ENCODE measurements at places on chromosomes 5 and 9. TPM values are rescaled to one million over a fixed set of nuclear protein-coding genes. Genes with fewer than 3 reads are reported as not detected.

- no peaks in the 10 kb centered on the region for H3K36me3 ChIP-seq
- no peak overlapping the region for H3K4me3 ChIP-seq
- H3K27ac ChIP-seq = no peak overlapping the region
- DNase-seq = no peak
- H3K27me3 ChIP-seq = no peaks in the 10 kb centered on the region
Measured at GRCh38 chr5:129977810-129978209, 73.5 kb downstream of the CHSY3 start.

Gene LCN2
- not detected for total RNA-seq

- H3K36me3 ChIP-seq = no peaks in the 10 kb centered on the region
- no peak for DNase-seq
- H3K4me3 ChIP-seq = no peak overlapping the region
- no peaks in the 10 kb centered on the region for H3K27me3 ChIP-seq
- H3K27ac ChIP-seq = no peak overlapping the region
Measured at GRCh38 chr5:111774525-111774924, 17.5 kb upstream of the NREP start.

Gene ASS1
- 5.8 TPM for total RNA-seq

Gene GNPDA1
- 17.7 TPM for total RNA-seq

Gene CD14
- 198 TPM for total RNA-seq

GRCh38 chr9:124718928-124719327 is 52.2 kb downstream of the NR6A1 start:
- no peak for DNase-seq
- H3K27me3 ChIP-seq = no peaks in the 10 kb centered on the region
- no peaks in the 10 kb centered on the region for H3K4me1 ChIP-seq
- H3K27ac ChIP-seq = no peak overlapping the region
- no peaks in the 10 kb centered on the region for H3K36me3 ChIP-seq
- H3K4me3 ChIP-seq = no peak overlapping the region

DNA sequence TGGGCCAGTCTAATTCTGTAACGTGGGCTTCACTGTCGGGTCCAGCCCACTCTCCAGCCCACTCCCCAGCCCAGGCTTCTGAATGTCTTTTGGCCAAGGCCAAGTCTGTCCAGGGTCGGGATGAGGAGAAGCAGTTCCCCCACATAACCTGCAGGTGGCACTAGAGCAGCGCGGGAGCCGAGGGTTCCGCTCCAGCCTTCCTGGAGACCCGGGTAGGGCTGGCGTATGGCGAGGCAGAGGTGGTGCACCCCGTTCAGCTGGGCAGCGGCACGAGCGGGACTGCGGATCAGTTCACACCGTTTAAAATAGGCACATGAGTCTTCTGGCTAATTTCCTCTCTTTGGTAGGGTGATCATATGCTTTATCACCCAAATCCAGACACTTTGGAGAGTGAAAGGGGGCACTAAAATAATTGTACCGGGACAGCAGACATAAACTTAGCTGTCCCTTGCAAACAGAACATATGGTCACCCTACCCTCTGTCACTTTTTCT is 185.9 kb downstream of the MSX2 start:
- DNase-seq = peak; percentile 30
- H3K27me3 ChIP-seq = no peaks in the 10 kb centered on the region
- no peak overlapping the region for H3K27ac ChIP-seq
- no peaks in the 10 kb centered on the region for H3K36me3 ChIP-seq
- H3K4me1 ChIP-seq = no peaks in the 10 kb centered on the region
- H3K4me3 ChIP-seq = no peak overlapping the region

Gene SREK1IP1
- total RNA-seq = 11.7 TPM

DNA sequence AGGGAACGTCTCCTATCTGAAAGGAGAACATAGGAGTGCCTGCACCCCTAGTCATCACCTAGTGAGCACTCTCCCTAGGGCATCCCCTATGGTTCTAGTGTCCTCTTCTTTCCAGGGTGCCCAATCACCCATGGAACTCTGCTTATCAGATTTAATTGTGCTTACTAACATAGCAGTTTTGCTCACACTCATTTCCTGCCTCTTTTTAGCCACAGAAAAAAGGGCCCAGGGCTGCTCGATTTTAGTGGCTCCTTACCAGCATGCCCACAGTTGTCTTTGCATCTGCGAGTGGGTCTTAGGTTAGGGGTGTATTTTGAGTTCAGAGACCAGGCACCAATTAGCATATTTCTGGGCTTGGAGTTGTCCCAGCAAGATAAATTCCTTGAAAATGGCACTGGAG is 1110.2 kb downstream of the TAF11L14 start:
- no peaks in the 10 kb centered on the region for H3K36me3 ChIP-seq
- peaks cover 32% of the 10 kb centered on the region for H3K4me1 ChIP-seq
- no peaks in the 10 kb centered on the region for H3K27me3 ChIP-seq
- no peak for DNase-seq

- no peak for DNase-seq
- no peak overlapping the region for H3K4me3 ChIP-seq
- H3K27ac ChIP-seq = no peak overlapping the region
- no peaks in the 10 kb centered on the region for H3K27me3 ChIP-seq
- no peaks in the 10 kb centered on the region for H3K4me1 ChIP-seq
Measured at GRCh38 chr9:93261281-93261680, 77.3 kb downstream of the WNK2 start.

GRCh38 chr9:489198-490197 is 274.8 kb downstream of the DOCK8 start:
- H3K27me3 ChIP-seq = no peaks in the 10 kb centered on the region
- no peak for DNase-seq
- no peak overlapping the region for H3K27ac ChIP-seq
- H3K4me3 ChIP-seq = no peak overlapping the region
- no peaks in the 10 kb centered on the region for H3K4me1 ChIP-seq
- no peaks in the 10 kb centered on the region for H3K36me3 ChIP-seq

Gene SPINK4
- not detected for total RNA-seq

- H3K27me3 ChIP-seq = no peaks in the 10 kb centered on the region
- no peak for DNase-seq
- H3K36me3 ChIP-seq = no peaks in the 10 kb centered on the region
- no peak overlapping the region for H3K4me3 ChIP-seq
Measured at GRCh38 chr9:70588381-70588780, 173.9 kb upstream of the KLF9 start.

Gene COX7C
- total RNA-seq = 393 TPM

DNA sequence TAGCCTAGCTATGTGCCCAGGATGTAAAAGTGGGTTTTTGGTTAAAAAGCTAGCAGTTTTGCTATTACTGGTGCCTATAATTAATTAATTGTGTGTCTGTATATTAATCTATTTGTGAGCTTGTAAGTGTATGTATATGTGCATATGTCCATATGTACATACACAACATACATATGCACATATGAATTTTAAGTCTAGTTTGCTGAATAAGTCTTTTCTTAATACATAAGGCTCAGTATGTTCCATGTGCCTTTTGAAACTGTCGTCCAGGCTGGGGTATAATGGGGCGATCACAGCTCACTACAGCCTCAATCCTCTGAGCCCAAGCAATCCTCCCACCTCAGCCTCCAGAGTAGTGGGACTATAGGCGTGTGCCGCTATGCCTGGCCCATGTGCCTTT is 10.1 kb downstream of the SH3GL2 start:
- DNase-seq = no peak
- H3K4me3 ChIP-seq = no peak overlapping the region
- no peaks in the 10 kb centered on the region for H3K27me3 ChIP-seq
- H3K27ac ChIP-seq = no peak overlapping the region
- H3K36me3 ChIP-seq = no peaks in the 10 kb centered on the region

Gene PIGO
- 27.1 TPM for total RNA-seq

DNA sequence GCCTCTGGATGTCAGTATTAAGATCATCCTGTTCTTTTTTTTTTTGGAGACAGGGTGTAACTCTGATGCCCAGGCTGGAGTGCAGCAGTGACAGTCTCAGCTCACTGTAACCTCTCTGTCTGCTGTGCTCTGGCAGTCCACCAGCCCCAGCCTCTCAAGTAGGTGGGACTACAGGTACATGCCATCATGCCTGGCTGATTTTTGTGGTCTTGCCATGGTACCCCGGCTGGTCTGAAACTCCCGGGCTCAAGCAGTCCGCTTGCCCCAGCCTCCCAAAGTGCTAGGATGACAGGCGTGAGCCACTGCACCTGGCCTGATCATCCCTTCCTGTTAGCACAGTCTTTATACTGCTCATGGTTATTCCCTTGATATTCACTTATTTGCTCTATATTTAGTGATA is 3.5 kb downstream of the KDM4C start:
- no peak for DNase-seq
- H3K4me3 ChIP-seq = no peak overlapping the region
- peaks cover 9% of the 10 kb centered on the region for H3K36me3 ChIP-seq
- H3K4me1 ChIP-seq = peaks cover 23% of the 10 kb centered on the region

DNA sequence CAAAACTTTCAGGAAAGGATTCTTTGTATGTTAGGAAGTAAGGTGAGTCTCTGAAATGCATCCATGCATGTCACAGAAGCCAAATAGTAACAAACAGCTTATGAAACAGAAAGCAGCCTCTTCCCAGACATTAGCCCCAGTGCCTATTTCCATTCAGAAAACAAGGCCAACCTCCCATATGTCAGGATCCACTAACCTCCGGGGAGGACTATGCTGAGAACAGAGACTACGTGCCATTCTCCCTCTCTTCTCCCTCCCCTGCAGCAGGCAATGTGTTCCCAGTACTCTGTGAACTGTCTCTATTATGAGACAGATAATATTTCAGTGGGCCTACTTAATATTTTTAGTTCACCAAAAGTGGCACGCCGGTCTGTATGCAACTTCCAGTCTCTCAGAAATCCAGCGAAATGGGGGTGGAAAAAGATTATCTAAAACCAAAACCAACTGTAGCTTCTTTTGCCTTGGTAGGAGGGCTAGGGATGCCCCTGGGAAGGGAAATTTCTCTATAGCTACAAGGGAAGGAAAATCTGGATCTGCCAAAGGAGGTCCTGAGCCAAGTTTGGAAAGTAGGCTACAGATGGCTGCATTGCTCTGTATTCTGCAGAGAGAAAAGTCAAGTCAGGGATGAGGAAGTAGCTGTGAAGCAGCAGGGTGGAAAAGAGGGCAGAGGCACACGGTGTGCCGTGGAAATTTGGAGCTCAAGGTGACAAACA is 42.0 kb downstream of the VLDLR start:
- H3K36me3 ChIP-seq = no peaks in the 10 kb centered on the region
- H3K4me1 ChIP-seq = no peaks in the 10 kb centered on the region
- no peak overlapping the region for H3K4me3 ChIP-seq

- no peaks in the 10 kb centered on the region for H3K36me3 ChIP-seq
- no peak overlapping the region for H3K27ac ChIP-seq
- no peaks in the 10 kb centered on the region for H3K27me3 ChIP-seq
- H3K4me1 ChIP-seq = peaks cover 10% of the 10 kb centered on the region
- no peak for DNase-seq
- no peak overlapping the region for H3K4me3 ChIP-seq
Measured at GRCh38 chr5:10490927-10491672, 49.4 kb downstream of the ROPN1L start.

DNA sequence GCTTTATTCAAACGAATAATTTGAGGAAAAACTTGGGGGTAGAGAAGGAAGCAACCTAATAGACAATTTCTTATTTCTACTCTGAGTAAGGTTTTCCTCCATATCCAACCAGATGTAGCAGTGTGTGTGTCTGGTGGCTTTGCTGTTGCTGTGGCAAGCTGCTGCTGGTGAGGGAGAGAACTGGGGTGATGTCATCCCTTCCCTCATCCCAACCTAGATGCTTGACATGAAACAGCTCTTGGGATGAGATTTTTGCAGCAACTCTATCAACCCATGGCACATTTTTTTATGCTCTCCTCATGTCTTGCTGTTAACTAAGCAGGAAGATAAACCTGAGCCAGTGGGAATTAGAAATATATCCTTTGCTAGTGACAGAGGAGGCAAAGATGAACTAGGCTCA is 135.8 kb downstream of the PCSK1 start:
- no peak overlapping the region for H3K4me3 ChIP-seq
- no peaks in the 10 kb centered on the region for H3K27me3 ChIP-seq
- H3K27ac ChIP-seq = no peak overlapping the region
- no peaks in the 10 kb centered on the region for H3K4me1 ChIP-seq

DNA sequence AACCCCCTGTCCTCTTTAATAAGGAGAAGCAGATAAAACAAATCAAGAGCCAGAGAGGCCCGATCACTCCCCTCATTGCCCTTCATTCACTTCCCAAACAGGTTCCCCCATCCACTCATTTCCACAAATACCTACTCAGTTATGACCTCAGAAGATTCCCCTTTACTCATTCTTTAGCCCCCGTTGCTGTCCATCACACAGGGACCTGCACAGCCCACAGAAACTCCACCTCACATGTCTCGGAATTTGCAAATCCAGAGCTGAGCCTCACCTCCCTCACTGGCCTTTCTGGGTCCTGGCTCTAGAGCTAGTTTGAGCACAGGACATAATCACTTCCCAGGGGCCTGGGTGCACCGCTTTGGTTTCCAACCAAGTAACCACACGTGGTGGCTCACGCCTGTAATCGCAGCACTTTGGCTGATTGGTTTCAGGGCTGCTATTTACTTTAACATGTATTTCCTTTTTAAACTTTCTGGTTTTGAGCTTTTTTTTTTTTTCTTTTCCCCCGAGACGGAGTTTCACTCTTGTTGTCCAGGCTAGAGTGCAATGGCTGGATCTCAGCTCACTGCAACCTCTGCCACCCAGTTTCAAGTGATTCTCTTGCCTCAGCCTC is 17.8 kb downstream of the ATP6V0E1 start:
- no peak for DNase-seq
- H3K4me1 ChIP-seq = peaks cover 28% of the 10 kb centered on the region
- no peaks in the 10 kb centered on the region for H3K27me3 ChIP-seq
- no peak overlapping the region for H3K27ac ChIP-seq

Gene DPYSL3
- total RNA-seq = 1.2 TPM

Data from naive thymus-derived CD4-positive, alpha-beta T cell (primary cell).